ENCODE measurements at places on chromosomes 3 and 15.

DNA sequence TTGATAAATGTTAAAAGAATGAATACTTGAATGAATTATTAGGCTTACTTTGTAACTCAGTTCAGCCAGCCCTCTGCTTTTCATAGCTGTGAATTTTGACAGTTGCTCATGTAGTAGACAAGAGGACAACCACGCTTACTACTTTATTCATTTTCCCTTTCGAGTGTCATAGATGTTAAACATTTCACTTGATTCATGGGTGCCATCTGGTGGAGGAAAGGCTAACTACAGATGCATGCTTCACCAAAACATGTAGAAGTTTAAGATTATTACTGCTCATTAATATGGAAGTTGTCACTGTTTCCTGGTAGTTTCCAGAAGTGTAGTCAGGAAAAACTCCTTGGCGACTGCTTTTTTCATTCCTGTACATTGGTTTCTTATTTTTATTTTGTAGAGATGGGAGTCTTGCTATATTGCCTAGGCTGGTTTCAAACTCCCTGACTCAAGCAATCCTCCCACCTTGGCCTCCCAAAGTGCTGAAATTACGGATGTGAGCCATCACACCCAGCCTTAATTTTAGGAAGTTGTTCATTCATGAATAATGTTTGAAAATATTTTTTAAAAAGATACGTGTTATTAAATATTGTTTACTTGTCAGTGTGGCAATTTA is 163.2 kb downstream of the B3GALNT1 start:
- DNase-seq: no peak

GRCh38 chr3:27971600-27971999 is 249.5 kb upstream of the EOMES start:
- DNase-seq: no peak

DNA sequence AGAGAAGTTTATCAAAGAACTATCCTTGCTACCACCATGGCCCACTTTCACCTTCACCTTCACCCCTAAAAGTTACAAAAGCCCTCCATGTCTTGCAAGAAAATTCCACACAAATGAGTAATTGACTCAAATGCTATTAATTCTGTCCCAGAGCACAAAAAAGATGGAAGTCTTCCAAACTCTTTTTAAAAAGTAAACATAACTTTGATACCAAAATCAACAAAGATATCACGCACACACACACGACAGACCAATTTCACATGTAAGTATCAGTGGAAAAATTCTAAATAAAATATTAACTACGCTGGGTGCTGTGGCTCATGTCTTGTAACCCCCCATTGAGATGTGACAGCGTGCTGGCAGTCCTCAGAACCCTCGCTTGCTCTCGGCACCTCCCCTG is 1.1 kb upstream of the MCCC1 start:
- DNase-seq: no peak

GRCh38 chr3:120678984-120679383 is 3.1 kb downstream of the HGD start:
- DNase-seq: no peak

DNA sequence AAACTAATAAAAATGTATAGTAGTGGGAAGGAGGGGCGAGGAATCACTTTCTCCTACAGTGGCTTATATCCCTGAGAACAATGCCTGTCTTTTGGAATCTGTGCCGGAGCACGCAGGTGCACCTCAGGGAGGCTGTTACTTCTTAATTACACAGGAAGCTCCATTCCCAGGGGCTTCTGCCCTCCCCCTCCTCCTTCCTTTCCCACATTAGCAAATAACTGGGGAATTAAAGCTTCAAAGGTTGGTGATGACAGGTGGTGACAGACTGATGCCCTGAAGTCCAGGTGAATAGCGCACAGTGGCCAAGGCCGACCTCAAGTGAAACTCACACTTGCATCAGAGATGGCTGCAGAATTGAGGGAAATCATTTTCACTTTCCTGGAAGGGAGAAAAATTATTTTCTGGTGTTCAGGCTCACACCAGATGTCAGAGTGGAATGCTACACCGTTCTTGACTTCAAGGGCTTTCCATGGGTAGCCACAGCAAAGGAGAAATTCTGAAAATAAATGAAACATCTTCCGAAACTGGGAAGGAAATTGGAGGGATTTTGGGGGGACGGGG is 3.7 kb downstream of the GRAMD2A start:
- DNase-seq: no peak

- no peak for DNase-seq
Measured at GRCh38 chr3:169841171-169841570, 28.5 kb upstream of the LRRC34 start.

DNA sequence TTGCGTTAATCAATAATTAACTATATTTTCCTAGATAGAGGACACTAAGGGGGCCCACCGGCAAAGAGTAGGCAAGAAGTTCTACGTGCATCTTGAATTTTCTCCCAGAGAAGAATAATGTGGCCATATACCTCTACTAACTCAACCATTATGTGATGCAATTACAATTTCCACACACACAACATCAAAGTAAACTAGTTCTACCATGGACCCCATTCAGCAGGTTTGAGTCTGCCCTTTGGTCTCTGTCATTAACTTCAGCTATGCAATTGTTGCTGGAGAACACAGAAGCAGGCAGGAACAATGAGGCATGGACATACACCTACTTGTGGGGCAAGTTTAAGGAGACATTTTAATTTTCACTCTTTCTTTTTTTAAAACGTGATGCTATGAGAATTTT is 705.9 kb downstream of the PDCD6IP start:
- no peak for DNase-seq

- no peak for DNase-seq
Measured at GRCh38 chr3:97636465-97636864, 128.1 kb upstream of the ARL6 start.

GRCh38 chr15:69032703-69033373 is 18.3 kb downstream of the NOX5 start:
- DNase-seq: no peak

DNA sequence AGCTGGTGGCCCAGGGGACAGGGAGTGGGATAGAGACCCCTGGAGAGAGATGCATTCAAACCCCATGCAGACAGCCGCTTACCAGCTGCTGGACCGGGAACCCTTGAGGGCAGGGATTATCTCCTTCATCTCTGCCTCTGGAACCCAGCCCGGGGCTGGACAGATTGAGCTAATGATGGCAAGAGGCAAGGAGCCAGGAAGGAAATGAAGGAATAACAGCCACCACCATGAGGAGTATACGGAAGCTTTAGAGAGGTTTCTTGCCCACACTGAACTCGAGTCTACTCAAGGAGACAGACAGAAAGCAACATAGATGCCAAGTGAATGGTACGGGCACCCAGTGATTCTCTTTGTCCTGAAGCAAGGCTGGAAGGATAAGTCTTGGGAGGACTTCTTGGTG is 23.2 kb downstream of the HAPLN3 start:
- no peak for DNase-seq

GRCh38 chr15:62999923-63000561 is 42.5 kb upstream of the TPM1 start:
- no peak for DNase-seq

DNA sequence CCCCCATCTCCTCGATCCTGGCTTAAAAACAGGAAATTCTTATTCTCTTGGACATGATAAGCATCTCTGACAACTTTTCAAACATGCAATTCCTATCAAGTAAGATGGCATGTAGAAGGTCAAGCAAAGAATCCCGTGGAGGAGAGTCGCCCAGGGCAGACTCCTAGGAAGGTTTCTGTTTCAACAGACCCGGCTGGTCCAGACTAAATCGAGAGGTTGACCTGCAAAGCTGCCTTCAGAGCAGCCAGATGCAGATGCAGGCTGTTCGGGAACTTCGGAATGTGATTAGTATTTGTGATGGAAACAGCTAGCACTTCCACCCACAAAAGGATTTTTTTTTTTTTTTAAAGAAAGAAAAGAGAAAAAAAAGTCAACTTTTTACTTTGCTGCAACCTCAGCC is 216.8 kb downstream of the NR1D2 start:
- no peak for DNase-seq

GRCh38 chr3:11544412-11545181 is 99.1 kb downstream of the VGLL4 start:
- DNase-seq: no peak

DNA sequence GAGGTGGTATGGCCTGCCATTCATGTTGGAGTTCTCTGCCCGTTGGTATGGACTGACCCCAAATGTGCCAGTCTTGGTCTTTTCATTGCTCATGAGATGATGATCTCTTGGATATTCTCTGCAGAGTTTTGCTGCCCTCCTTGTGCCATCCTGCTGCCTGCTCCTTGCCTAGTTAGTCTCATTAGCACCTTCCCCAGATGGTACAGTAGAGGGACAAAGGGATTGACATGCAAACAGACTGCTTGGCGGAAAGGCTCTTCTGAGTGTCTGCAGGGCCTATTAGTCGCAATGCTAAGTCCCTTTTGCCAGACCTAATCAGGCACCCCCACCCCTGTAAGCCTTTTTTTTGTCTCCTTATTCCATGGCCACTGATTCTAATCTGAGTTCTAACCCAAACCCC is 90.6 kb downstream of the ARNT2 start:
- no peak for DNase-seq

- DNase-seq: no peak
Measured at GRCh38 chr3:172210355-172210754, 171.0 kb downstream of the FNDC3B start.

DNA sequence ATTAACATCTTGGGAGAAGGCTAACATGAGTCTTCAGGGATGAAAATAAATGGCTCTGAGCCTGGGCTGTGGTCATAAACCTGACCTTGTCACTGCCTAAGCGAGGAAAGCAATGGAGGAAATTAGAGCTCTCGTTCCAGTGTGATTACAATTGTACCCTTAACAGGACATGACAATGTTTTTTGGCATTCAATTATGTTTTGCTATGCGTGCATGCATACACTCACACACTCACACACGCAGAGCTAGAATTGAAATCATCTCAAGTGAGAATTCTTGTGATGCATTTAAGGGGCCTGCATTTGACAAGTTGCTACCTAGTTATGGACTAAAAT is 24.1 kb downstream of the ZNF80 start:
- no peak for DNase-seq

GRCh38 chr15:24659622-24660021 is 16.0 kb upstream of the NPAP1 start:
- DNase-seq: no peak

- no peak for DNase-seq
Measured at GRCh38 chr3:182760576-182761164, 32.6 kb upstream of the ATP11B start.

DNA sequence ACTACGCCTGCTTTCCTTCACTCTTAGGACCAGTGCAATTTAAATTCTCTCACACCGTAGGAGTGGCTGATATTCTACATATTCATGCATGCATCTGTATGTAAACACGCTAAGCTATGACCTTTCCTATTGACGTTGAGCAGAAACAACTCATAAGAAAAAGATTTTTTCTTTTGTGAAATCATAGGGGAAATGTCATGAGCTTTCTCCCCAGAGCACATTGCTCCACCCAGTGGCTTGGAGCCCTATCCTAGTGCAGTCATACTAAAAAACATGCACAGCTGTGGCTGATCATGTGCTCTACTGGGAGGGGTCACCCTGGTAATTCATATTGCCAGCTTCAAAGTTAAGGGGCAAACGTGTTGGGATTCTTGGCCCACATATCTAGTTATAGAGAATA is 1.8 kb upstream of the MESD start:
- DNase-seq: peak; percentile 63

DNA sequence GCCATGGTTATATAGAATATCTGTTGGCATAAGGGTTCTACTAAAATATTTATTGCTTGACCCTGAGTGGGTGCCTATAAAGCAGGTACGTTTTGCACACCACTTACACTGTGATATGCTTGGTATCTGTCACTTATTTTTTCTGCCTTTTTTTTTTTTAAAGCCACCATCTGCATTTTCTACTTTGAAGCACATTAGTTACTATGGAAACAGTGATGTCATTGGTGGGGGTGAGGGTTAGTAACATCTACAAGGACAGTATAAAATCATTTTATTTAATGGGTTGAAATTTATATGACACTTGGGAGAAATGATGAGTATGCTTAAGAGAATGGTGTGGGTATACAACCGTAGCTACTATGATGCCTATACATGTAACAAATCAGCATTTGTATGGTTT is 25.6 kb downstream of the SLCO3A1 start:
- DNase-seq: no peak

DNA sequence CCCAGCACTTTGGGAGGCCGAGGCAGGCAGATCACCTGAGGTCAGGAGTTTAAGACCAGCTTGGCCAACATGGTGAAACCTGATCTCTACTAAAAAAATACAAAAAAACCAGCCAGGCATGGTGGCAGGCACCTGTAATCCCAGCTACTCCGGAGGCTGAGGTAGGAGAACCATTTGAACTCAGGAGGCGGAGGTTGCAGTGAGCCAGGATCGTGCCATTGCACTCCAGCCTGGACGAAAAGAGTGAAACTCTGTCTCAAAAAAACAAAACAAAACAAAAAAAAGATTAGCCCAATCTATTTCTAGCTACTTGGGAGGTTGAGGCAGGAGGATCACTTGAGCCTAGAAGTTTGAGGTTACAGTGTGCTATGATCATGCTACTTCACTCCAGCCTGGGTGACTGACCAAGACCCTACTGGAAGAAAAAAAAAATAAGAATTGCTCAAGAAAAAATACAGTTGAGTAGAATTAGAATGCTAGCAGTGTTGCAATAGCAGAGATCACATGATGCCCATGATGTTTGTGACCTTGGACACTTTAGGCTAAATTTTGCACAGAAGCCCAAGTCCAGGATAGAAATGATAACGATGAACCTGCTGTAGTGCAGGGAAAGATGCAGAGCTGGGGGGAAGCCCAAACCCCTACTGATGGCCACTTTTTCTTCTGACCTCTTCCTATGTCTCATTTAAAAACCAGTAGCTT is 162.2 kb downstream of the LPP start:
- DNase-seq: no peak

- DNase-seq: no peak
Measured at GRCh38 chr3:111668888-111669488, 73.8 kb upstream of the ZBED2 start.

GRCh38 chr15:98651036-98651481 is 2.7 kb downstream of the IGF1R start:
- peak; percentile 42 for DNase-seq

GRCh38 chr3:10764259-10765051 is 51.6 kb upstream of the SLC6A11 start:
- DNase-seq: no peak

- DNase-seq: no peak
Measured at GRCh38 chr15:80264031-80264430, 12.0 kb upstream of the CTXND1 start.

- DNase-seq: no peak
Measured at GRCh38 chr3:4845882-4846281, 133.4 kb upstream of the BHLHE40 start.

DNA sequence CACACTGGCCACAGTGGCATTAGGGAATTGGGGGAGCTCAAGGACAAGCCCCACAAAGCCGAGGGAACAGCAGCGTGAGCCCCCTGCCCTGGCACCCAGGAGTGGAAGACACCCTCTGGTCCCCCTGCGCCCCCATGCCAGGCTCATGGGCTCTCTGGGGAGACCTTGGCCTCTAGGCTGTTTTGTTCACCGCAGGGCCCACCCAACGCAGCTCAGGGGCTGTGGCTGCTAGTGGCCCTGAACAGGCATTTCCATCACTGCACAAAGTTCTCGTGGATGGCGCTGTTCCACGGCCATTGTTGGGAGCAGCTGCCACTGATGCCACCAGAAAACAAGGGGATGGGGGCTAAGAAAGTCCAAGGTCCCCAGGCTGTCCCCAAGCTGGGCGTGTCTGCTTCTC is 147.7 kb downstream of the NSMCE3 start:
- DNase-seq: no peak

All from hypothalamus (tissue), 51 donors.